CD4-positive, alpha-beta T cell treated with Interleukin-21 for 1 hour (primary cell): ENCODE measurements at places on chromosomes 11 and 22.

DNA sequence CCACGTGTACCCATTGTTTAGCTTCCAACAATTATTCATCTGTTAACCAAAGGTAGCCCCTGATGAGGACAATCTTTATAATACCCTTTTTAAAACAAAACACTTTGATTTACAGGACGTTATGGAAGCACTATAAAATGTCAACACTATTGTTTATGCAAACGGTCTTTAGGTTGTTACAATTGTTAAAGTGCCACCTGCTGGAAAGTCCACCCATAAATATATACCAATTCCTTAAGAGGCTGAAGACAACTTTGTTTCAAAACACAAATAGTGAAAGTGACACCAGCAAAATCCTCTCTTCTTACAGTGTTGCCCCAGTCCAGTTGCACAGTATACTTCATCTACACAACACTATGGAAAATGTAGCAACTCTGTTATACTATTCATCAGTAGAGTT is 68.9 kb upstream of the SLN start:
- no peak for DNase-seq

DNA sequence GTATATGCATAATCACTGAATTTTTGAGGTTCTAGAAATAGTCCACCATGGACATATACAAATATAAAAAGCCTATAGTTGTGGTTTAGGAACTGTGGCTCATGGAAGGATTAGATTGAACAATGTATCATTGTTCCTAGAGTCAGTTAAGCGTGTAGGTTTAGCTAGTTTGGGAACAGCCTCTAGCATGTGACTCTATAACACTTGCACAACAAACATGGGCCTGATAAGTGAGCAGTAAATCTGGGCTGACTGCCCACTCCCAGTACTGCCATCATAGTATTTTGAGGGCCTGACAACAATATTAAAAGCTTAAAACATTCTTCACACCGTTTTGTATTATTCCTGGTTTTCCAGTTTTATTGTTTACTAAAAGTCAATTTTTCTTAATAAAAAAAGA is 47.0 kb downstream of the YAP1 start:
- no peak for DNase-seq

DNA sequence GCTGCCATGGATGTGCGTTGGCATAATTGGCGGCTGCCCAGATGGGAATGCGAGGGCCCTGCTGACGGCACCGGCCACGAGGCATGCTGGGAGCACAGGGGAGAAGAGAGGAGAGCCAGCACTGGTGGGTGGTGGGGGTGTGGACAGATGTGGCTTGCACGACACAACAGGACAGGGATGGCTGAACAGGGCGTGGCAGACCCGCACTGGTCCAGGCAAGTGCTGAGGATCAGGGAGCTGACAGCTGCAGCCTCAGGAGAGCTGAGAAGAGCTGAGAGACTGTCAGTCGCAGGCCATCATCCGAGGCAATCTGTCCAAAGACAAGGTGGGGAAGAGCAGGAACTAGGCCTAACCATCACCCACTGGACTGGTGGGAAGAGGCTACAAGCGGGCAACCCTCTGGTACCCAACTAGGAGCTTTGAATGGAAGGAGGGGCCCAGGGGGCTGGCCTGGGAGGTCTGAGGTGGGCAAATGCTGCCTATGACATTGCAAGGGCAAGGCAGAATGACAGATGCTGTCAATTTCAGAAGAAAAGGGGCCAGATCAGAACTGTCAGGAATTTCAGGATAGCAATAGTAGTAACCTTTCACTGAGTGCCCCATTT is 2.4 kb downstream of the GNB1L start:
- DNase-seq = no peak

GRCh38 chr22:44797181-44797725 is 44.9 kb downstream of the ARHGAP8 start:
- DNase-seq = no peak

DNA sequence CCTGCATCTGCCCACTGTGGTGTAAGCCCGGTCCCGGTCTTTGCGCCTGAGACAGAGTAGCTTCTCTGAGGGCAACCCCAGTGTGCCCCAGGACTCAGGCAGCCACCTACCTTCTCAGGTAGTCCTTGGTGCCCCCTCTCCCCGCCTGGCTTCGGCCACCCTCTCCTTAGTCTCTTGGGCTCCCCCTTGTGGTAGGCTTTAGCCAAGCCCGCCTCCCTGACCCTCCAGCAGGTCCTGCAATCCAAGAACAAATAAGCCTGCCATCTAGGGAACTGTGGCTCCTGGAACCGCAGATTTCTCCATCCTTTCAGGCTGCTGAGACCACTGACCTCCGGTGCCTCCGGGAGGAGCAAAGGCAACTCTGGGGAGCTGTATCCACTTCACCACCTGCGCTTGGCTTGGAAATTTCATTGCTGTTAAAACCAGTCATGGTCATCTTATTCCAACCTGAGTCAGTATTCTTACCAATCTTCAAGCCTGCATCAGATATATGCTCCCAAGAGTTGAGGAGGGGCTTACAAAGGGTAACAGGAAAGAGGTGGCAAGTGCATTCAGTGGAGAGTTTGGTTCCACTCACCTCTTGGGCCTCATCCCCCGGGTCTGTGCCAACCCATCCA is 52.8 kb upstream of the TENM4 start:
- DNase-seq = peak; percentile 18

DNA sequence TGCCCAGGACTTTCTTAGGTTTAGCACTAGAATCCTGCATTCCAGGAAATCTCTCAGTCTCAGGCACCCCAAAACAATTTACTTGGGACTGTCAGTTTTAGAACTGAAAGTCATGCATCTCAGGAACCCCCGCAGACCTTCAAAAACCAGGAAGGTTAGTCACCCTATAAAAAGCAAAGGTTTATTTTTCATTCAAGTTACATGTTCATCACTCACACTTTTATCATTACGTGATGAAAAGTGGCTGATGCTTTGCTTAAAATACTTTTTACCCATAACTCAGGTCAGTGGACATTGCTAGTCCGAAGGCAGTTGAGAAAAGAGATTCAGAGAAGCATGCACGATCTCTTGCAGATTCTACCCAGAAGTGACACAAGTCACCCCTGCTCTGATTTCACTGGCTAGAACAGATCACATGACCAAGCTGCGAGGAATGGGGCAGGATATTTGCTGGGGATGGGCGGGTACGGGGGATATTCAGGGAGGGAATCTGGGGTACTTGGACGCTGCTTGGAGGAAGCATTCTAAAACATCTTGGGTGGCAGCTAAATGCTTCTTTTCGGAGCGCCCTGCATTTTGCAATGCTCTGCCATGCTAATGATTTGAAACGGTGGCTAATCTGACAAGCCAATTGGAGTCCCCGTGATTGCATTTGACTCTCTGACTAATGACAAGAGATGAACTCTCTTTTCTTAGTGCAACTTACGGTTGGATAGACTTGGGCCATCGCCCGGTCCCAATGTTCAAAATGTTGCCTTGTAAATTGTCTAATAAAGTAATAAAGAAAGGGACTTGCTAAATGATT is 110.2 kb downstream of the MIAT start:
- DNase-seq = no peak

GRCh38 chr11:66498506-66498905 is 11.9 kb upstream of the BBS1 start:
- DNase-seq = no peak

- DNase-seq = no peak
Measured at GRCh38 chr22:39209756-39210155, 35.0 kb downstream of the PDGFB start.
